ENCODE measurements at places on chromosomes 2 and 18.

DNA sequence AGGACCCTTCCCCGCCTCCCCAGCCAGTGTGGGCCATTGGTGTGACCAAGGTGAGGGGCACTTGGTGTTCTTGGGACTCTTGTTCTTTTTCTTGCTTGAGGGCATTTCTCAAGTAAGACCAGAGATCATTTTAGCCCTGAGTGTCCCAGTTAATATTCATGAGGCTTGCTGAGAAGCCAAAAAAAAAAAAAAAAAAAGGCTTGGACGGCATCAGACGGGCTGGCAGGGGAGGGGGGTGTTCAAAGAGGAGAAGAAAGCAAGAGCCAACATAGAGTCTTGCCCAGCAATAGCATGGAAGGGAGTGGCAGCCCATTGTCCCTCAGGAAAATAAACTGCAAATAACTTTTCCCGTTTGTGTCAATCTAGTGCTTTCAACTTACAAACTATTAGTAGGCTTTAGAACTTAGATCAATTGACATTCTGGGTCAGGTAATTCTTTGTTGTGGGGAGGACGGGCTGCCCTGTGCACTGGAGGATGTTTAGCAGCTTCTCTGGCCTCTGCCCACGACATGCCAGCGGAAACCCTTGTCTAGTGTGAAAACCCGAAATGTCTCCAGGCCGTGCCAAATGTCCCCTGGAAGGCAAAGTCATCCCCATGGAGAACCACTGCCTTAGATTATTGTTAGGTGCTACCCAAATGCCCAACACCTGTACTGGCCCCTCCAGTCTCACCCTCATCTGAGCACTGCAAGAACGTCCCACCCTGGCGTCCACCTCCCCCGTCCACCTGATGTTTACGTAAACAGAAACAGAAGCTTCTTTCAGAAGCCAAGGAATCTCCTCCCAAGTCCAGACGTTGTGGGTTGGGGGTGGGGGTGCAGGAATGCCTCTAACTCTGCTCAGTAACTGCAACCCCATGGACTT is 163.4 kb downstream of the BCL2 start:
- no peak for DNase-seq

DNA sequence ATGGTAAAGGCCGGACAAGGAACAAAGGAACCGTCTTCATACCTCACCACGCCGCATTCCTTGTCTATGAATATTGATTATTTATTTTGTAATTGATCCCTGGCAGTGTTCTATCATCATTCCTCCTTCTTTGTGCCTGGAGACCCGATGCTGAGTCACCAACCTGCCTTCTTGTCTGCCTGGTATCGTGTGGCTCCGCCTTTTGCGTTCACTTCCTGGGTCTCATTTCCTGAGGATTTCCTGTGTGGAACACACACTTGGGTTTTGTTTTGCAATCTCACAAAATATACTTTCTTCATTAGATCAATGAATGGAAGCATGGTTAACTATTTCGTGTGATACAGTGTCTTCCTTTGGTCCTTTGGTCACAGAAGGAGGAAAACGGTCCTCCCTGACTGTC is 95.5 kb upstream of the SNTG2 start:
- DNase-seq, result no peak

- DNase-seq, result no peak
Observed at GRCh38 chr2:204545861-204546735, 823 bp downstream of the PARD3B start.

- DNase-seq, result no peak
Observed at GRCh38 chr2:207091176-207091575, 74.6 kb downstream of the KLF7 start.

DNA sequence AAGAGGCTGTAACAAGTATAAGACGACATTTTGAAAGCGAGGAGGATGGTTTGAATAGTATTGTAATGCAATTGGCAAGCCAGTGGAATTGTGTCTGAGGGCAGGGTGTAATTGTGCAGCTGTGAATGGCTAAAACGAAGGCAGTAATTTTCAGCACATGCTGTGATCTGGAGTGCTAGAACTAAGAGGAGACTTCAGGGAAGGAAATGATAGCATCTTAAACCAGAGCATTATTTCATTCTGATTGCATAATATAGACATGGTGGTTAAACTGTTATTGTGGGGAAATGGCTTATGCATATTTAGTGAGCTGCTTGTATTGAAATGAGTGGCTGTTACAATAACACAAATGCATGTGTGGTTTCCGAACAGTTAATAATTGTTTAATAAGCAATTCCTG is 36.3 kb downstream of the THSD7B start:
- DNase-seq, result no peak

DNA sequence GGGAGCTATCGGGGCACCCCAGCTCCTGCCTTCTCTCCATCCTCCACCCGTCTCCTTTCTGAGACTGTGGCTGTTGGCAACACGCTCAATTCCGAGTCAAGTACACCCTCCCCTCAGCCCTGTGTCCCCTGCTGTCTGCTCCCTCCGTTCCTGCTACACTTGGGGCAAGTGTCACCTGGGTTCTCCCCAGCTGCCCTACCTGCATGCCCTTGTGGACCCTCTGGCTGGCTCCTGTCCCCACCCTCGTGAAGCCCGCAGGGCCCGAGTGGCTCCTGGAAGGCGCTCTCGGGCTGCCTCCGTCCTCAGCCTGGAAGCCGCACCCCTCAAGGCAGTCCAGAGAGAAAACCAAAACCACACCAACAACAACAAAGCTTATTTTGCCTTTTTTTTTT is 33.9 kb downstream of the PDIA6 start:
- no peak for DNase-seq

DNA sequence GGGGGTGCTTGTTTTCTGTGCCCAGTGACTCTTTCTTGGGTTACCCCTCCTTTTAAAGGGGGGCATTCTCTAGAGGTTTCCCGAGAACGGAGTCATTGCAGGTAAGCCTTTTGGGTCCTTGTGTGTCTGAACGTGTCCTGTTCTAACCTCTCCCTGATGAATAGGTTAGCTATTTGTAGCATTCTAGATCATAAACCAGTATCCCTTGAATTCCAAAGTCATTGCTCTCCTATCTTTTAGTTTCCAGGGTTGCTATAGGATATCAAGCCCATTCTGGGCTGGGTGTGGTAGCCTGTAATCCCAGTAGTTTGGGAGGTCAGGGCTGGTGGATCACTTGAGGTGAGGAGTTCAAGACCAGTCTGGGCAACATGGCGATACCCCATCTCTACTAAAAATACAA is 65.9 kb upstream of the YWHAQ start:
- DNase-seq, result no peak

DNA sequence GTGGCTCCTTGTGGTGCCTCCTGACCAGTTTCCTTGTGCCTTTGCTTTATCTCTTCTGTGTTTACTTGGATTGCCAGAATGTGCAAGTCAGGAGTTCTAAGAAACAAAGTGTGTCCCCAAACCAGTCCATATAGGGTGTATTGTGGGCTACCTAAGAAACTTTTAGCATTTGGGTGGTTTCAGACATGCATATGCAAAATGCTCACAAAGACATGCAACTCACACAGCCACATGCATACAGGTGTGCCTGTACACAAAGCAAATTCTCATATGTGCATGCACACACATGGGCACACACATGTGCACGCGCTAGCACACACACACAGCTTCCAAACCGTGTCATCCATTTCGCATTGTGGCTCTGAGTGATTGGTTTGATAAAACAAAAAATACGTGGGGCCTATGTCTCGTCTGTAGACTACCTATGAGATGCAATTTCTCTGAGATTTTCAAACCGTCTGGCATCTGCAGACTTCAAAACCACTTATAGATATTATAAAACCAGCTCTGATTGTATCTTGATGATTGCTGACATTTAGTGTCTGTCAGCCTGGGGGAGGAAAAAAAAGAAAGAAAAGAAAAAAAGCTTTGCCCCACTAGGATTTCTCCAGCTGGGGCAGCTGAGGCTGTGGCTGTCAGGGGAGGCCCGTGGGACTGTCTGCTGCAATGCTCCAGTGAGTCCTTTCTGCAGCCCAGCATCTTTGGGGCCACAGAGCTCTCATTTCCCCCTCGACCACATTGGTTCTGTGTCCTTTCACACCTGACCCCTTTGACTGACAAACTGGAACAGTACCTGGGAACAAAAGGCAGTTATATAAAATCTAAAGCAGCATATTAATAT is 556.1 kb downstream of the CMPK2 start:
- DNase-seq, result no peak

- no peak for DNase-seq
Observed at GRCh38 chr2:240615820-240616547, 9.3 kb upstream of the GPR35 start.

DNA sequence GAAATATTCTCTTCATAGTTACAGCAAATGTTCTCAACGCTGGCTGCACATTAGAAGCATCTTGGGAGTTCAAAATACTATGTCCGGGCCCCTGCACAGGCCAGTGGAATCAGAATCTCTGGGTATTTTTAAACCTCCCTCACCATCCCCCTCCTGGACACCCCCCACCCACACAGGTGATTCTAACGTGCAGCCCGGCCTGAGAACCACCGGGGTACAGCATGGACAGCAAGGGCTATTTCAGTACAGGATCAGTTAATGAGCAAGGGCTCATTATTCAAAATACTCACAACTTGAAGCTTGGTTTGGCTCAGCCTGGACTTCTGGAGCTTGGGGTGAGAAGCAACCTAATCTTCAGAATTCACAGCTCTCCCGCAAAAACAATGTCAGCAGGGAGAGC is 31.4 kb downstream of the INO80C start:
- no peak for DNase-seq

DNA sequence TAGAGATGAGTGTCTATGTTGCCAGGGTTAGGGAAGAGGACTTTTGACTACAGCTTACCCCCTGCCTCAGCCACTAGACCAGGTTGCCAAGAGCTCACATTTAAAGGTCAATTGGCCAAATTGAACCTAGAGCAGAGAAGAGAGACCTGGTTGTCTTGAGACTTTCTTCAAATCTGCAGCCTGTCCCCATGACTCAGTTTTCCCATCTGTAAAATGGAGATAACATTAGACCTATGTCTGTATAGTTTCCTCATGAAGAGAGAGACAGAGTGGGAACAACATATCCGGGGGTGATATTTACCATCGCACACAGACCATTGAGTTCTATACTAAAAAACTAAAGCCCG is 1.6 kb upstream of the LIPG start:
- DNase-seq, result no peak

GRCh38 chr18:39313992-39314391 is 1748.4 kb upstream of the CELF4 start:
- no peak for DNase-seq

DNA sequence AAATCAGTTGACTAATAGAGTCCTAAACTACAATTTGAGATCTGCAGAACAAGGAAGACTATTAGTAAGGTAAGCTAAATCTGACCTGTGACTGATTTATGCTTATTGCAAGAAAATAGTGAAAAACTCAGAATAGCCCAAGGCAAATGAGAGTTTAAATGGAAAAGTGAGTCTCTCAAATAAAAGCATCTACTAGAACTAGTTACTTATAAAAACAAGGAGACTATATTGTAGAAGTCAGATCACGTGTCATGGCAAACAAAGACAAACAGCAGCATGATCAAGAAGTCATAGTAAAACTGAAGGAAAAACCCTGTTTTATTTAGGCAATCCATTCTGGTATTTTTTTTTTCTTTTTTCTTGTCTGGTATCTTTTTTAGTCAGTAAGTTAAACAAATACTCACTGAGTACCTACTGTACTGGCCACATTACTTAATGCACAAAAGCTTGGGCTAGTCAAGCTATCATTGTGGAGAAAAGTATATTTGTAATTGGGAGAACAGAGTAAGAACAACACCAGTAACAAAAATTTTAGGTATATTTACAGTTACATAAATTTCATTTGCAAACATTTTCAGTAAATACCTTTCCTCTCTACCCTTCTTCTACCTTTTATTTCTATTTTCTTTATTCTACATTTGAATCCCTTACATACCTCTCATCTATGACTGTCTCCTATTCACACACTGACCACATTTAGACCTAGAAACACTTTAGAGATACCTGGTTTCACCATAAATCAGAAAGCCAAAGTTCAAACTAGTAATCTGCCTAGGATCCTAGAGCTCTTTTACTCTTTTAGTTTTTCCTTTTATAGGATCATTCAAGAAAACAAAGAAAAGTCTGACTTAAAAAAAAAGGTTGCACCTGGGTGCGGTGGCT is 23.7 kb downstream of the CCDC88A start:
- no peak for DNase-seq

DNA sequence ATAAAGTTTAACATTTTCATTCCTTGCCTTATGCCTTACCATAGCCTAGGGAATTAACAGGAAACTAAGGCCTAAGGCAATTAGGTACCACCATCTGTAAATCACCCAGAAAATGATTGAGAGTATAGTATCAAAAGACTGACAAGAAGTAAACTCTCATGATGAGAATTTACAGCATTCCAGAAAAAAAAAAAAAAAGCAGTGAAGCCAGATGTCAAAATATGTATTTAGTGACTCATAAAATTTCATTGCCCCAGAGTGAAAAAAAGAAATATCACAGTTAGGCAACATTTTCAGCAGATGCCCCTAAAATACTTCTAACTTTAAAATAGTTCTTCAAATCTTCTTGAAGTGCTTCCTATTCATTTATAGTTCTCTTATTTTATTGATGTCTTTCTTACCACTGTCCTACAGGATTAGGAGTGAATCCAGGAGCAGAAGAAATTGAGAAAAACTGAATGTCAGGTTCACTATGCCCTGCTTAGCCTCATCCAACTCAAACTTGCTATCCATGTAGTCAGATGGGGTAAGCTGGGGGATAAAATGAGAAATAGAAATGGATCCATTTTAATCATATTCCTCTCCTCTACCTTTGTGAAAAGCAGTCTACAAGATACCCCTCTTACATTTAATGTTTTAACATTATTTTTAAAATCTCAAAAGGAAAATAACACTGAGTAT is 57.3 kb upstream of the TANK start:
- no peak for DNase-seq

- no peak for DNase-seq
Observed at GRCh38 chr18:47149457-47150028, 757 bp downstream of the HDHD2 start.

DNA sequence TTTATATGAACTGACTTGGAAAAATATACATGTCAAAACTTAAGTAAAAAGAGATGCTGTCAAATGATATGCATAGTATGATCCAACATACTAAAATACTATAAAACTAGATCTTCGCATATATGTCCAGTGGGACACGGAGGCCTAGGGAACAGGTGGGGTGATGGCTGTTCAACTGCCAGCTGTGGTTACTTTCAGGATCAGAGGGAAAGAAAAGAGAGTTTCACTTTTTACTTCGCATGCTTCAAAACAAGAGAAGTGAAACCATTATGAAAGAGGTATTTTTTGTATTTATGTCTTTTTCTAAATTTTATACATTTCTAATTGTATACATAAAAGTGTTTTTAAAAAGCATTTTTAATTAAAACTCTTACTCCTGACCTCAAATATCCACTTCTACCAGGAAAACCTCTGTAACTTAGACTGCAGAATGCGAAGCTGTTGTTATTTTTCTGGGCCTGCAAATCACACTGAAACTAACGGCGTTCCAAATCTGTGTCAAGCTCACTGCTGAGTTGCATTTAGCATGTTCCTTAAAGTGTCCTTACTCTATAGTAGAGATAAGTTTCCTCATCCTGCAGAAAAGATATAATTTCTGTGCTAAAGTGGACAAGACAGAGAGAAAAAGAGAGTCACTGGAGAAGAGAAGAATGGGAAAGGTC is 97.8 kb upstream of the SLC35G4 start:
- no peak for DNase-seq

Measured in H1 (cell line).